ENCODE measurements at places on chromosomes 3 and 15.

- DNase-seq: no peak
Measured at GRCh38 chr3:144771381-144771870, 799.8 kb downstream of the DIPK2A start.

- no peak for DNase-seq
Measured at GRCh38 chr15:72754096-72754495, 29.5 kb downstream of the ADPGK start.

- DNase-seq: no peak
Measured at GRCh38 chr3:22225161-22225560, 474.2 kb upstream of the ZNF385D start.

- no peak for DNase-seq
Measured at GRCh38 chr15:40361640-40362039, 3.6 kb downstream of the DISP2 start.

DNA sequence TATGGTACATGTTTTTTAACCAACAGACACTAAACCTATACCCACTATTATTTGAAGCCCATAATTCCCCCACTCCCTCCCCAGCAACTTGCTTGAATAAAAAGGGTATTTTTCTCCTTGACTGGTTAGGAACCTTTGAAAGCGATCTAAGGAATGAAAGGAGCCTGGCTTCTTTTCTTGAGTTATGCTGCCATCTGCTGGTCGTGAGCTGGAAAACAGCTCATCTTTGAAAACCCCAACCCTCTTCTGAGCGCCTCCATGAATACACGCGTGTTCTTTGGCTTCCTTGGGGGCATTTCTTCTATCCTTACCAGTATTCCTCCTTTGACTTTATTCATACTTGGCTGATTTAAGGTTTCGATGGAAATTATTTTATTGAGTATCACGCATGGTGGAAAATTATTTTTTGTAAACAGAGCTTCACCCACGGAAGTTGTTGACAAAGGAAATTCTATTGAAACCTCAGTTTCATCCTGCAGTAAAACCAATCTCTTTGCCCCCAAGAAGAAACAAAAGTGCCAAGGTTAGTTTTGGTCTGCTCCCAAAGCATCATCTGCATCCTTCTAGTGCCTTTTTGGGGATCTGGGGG is 171.6 kb downstream of the SV2B start:
- DNase-seq: peak; percentile 17

GRCh38 chr3:25289663-25290062 is 138.4 kb upstream of the RARB start:
- DNase-seq: no peak

GRCh38 chr15:31360843-31361763 is 34.5 kb downstream of the KLF13 start:
- DNase-seq: no peak

GRCh38 chr3:99949956-99950670 is 132.5 kb downstream of the CMSS1 start:
- DNase-seq: no peak

GRCh38 chr3:134236505-134237170 is 14.0 kb downstream of the RYK start:
- no peak for DNase-seq

- DNase-seq: no peak
Measured at GRCh38 chr3:30810625-30811024, 83.8 kb downstream of the GADL1 start.

DNA sequence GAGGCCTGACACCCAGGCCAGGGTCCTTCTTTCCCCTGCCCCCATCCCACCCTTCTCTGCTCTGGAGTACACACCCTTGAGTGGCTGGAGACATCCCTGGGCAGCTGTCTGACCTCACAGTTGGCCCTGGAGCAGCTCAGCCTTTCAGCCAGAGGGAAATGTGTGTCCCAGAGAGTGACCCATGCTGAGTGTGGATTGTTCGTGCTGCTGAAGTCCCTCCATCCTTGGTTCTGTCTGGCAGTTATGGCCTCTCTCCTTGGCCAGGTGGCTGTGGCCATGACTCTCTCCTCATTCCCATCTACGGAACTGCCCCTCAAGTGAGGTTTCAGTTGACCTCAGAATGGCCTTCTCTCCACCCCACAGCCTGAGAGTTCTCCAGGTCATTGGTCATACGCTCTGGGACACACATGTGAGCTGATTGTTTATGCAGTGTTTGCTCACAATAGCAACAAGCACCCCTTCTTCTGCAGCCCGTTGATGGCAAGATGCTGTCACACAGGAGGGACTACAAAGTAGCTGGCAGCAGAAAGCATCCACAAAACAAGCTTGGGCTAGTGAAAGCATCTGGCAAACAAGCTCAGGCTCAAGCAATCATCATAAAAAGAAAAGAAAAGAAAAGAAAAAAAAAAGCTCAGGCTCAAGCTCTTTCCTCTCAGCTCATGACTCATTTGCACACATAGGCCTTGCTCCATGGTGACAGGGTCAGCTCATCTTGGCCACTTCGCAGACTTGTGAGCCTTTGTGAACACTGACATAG is 55.3 kb upstream of the ITGA11 start:
- no peak for DNase-seq

DNA sequence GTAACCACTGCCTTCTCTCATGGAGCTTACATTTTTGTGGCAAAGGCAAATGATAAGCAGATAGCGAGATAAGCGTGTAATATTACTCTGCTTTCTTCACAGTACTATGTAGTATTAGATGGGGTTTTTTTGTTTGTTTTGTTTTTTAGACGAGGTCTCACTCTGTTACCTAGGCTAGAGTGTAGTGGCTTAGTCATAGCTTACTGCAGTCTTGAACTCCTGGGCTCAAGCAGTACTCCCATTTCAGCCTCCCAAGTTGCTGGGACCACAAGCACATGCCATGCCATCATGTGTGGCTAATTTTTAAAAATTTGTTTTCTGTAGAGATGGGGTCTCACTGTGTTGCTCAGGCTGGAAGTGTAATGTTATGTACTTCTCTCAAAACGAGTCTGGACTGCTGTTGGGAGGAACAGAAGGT is 22.9 kb downstream of the MBNL1 start:
- DNase-seq: no peak

GRCh38 chr3:5197470-5198312 is 10.2 kb downstream of the EDEM1 start:
- no peak for DNase-seq

DNA sequence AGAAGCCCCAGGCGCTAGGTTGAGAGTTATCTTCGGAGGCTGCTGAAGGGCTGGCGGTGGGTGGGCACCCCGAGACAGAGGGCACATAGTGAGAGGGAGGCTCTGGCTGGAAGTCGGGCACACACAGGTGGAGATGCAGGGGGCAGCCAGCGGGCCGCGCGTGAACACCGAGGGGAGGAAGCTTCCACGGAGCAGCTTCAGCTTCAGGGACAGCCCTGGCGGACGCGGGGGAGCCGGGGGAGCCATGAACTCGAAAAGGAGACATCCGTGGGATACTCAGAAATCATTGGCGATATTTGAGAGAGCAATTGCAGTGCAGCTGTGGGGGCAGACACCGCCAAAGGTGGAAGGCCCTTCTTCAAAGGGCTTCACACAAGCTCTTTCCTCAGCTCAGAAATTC is 204.6 kb downstream of the ATP10A start:
- no peak for DNase-seq

GRCh38 chr15:74345051-74345450 is 22.4 kb downstream of the CYP11A1 start:
- DNase-seq: no peak

DNA sequence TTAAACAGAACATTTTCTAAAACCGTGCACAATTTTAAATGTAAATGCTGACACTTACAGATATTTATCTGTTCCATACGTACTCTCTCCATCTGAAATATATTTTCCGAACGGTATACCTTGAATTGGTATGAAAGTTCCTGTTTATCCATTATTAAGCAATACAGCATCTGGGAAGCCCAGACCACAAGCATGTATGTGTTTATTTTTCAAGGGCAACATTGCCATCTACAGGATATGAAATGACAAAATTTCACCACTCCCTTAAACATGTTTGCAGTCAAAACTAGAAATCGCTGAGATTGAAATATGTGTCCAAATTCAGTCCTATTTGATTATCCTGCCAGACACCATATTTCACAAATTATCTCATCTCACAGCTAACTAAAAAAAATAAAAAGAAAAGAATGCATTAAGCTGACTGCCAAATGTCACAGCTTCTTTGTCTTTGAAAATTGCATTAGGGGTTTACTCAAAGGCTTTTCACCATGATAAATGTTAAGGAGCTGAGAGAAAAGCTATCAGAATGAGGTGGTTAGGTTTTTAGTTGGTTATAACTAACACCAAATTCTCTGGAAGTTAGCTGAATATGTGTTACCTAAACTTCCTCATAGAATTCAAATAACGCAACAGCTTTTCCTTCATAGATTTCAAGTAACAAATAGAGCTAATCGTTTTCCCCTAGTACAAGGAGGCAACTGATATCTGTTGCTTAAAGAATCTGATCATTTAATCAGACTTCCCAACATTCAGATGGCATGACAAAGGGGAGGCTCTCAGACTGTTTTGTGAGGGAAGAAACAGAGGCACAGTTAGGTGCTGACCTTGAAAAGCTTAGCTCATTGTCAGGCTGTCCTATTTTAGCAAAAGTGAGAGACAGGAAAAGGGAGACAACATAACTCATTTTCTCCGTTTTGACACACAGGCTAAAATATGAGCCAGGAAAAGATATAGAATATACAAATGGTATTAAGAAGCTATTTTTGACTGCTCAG is 533.1 kb downstream of the TBL1XR1 start:
- no peak for DNase-seq

DNA sequence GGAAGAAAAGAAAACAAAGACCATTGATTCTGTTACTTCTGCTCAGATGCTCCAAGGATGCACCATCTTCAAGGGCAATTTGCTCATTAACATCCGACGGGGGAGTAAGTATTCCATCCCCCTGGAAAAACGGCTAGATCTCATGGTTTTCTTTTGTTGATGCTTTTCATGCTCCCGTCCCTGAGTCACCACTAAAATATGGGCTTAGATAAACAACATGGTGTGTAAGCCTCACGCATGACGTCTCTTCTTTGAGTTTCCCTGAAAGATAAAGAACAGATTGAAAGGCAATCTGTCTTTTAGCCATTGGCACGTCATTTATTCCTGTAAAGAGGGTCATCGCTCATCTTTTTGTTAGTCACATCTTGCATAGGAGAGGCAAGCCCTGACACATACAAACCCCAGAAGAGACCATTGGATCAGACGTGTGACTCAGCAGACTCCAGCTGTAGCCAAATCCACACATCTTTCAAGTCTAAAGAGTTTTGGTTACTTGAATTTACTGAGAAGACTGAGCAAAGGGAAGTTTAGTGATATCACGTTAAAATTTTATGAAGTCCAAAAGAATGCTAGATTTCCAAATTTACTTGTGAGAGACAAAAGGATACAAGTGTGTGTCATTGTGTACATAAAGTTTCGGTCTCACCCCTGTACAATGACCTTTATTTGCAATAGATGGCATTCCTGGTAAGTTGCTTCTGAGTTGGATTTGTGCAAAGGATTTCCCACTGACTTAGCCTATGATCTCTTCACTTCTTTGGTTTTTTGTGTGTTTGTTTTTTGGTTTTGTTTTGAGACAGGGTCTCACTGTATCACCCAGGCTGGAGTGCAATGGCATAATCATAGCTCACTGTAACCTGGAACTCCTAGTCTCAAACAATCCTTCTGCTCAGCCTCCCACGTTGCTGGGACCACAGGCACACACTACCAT is 110.5 kb downstream of the PGPEP1L start:
- no peak for DNase-seq

- DNase-seq: no peak
Measured at GRCh38 chr3:171940151-171940649, 97.1 kb downstream of the TMEM212 start.

DNA sequence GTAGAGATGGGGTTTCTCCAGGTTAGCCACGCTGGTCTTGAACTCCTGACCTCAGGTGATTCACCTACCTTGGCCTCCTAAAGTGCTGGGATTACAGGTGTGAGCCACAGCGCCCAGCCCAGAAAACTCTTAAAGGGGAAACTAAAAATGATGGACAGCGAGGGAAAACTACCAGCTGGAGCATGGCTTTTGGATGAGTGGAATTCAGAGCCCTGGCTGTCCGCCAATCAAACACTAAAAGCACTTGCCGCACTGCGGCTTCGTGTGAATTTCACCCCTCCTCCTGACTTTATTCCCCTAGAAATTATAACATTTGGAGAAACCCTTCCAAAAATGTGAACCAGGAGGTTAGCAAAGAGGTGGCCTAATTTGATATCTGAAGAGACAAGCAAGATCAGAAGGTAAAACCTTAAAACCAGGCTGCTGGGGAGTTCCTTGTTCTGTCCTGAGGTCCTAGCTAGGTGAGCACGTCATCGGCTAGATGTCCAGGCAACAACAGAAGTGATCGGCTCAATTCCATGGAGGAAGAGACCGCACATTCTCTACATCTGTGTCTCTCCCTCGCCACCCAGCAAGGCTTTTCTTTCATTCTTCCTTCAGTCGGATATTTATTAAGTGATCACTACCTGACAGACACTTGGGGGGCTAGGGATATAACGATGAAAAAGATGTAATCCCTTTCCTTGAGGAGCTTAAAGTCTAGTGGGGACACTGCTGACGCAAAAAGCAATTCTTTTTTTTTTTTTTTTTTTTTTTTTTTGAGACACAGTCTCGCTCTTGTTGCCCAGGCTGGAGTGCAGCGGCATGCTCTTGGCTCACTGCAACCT is 1.7 kb downstream of the TM4SF19 start:
- DNase-seq: no peak

DNA sequence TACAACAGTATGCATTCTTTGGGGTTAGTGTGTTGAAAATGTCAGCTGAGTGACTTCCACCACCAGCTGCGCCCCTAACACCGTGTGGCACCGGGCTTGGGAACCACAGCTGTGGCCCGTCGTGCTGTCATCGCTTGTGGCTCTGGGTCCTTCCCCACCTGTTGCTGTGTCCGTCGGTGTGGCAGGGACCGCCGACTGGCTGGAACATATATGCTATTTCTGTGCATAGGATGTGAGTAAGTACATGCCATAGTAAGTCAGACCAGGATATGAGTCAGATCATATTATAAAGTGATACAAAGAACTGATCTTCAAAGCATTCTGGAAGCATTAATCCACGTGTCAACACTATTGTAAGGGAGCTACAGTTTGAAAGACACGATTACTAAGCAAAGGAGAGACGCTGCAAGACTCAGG is 31.9 kb downstream of the EHD4 start:
- peak; percentile 20 for DNase-seq

DNA sequence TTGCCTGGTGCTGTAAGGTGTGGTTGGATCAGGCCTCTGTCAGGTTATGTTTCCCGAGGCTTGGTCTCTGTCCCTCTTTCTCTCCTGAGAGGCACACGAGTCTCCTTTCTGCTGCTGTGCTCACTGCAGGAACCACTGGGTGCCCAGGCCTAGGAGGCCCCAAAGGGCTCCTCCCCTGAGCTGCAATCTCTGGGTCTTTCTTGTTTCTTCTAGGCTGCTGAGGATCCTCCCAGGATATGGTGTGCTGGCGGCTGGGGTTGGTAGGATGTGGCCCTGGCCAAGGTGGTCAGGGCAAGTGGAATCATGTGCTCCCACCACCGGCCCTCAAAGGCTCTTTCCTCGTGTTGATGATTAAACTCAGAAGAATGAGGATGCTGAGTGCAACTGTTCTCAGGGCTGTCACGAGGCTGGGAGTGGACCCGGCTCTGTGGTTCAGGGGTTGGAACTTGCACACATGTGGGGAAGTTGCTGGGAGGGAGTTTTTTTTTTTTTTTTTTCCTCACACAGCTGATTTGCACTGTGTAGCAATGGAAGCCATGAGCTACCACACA is 43.6 kb upstream of the CTSH start:
- no peak for DNase-seq

All from stimulated activated CD4-positive, alpha-beta T cell treated with anti-CD3 and anti-CD28 coated beads, Interleukin-15, amount 100 ng/mL, for 1 hour (primary cell).